ENCODE measurements at places on chromosomes 13 and 19. TPM values are rescaled to one million over a fixed set of nuclear protein-coding genes. Genes with fewer than 3 reads are reported as not detected.

PRSS57 gene
- total RNA-seq = not detected

KLK2 gene
- total RNA-seq = not detected

EDNRB gene
- not detected for total RNA-seq

CYP2S1 gene
- 8.9 TPM for total RNA-seq

- no peak overlapping the region for H3K4me3 ChIP-seq
- H3K27me3 ChIP-seq = no peaks in the 10 kb centered on the region
- no peaks in the 10 kb centered on the region for H3K36me3 ChIP-seq
- H3K27ac ChIP-seq = no peak overlapping the region
- no peaks in the 10 kb centered on the region for H3K4me1 ChIP-seq
- DNase-seq = no peak
Observed at GRCh38 chr13:67967031-67967430, 736.9 kb upstream of the PCDH9 start.

- H3K27ac ChIP-seq = no peak overlapping the region
- H3K4me3 ChIP-seq = peak overlapping the region; percentile 82
- DNase-seq = no peak
- H3K4me1 ChIP-seq = peaks cover 51% of the 10 kb centered on the region
- H3K36me3 ChIP-seq = peaks cover 41% of the 10 kb centered on the region
Observed at GRCh38 chr19:6718111-6718740, 2.2 kb downstream of the C3 start.

GRCh38 chr19:50777830-50778303 lies 7.6 kb downstream of the GPR32 start:
- no peak for DNase-seq
- peaks cover 100% of the 10 kb centered on the region for H3K27me3 ChIP-seq
- peaks cover 19% of the 10 kb centered on the region for H3K4me1 ChIP-seq

- H3K4me1 ChIP-seq = peaks cover 6% of the 10 kb centered on the region
- peaks cover 45% of the 10 kb centered on the region for H3K27me3 ChIP-seq
- no peak for DNase-seq
- H3K36me3 ChIP-seq = no peaks in the 10 kb centered on the region
Observed at GRCh38 chr13:26897706-26898550, 137.3 kb upstream of the GPR12 start.

DNA sequence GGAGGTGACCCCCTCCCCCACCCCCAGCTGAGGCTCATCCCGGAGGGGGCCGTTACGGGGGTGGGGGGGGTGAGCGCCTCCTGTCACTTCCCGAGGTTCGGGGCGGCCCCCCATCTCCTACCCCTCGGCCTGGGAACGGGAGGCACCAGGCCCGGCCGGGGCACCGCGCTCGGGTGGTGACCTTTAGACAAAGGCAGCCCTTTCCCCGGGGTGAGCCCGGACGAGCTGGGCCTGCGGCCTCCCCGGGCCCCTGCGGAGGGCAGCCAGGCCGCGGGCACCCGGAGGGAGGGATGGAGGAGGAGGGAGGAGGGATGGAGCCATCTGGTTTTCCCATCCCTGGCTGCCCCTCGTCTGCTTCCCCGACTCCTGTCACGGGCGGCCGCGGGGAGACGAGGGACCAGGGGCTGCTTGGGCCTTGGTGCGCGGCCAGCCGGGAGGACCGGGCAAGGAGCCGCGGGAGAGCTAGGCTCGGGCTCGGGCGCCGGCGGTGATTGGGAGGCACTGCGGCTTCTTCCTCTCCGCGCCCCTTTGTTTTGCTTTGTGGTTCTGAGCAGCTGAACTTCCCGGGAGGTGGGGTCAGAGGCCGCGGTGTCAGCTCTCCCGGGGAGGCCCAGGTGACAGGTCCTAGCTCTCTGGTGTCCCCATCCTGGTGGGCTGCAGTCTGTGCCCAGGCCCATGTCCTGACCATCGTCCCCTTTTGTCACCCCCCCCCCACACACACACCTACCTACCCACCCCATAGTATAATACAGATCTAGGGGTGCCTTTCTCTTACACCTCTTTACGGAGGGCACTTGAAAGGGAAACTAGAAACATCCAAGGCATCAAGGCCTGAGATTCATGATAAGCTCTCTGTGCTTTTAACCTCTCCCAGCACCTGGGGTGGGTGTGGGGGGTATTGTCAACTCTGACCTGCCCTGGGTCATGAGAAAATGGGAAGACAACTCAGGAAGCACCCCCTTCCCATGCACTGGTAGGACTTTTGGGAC lies 1.3 kb downstream of the BICRA start:
- DNase-seq = peak; percentile 50
- H3K27me3 ChIP-seq = no peaks in the 10 kb centered on the region
- H3K27ac ChIP-seq = peak overlapping the region; percentile 54

DNA sequence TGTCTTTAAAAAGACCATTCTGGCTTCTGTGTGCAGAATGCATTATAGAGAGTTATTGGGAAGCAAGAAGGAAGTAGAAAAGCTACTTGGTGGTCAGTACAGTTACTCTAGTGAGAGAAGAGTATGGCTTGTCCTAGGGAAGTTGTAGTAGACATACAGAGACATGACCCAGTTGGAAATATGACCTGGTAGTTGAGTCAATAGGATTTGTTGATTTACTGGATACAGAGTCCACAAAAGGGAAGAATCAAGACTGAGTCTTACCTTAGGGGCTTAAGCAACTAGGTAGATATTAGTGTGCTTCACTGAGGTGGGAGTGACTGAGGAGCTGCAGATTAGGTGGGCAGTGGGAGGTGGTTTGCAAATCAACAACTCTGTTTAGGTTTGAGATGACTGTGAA lies 48.8 kb downstream of the RASL11A start:
- no peak for DNase-seq
- H3K36me3 ChIP-seq = no peaks in the 10 kb centered on the region
- H3K27ac ChIP-seq = no peak overlapping the region
- no peak overlapping the region for H3K4me3 ChIP-seq

DNA sequence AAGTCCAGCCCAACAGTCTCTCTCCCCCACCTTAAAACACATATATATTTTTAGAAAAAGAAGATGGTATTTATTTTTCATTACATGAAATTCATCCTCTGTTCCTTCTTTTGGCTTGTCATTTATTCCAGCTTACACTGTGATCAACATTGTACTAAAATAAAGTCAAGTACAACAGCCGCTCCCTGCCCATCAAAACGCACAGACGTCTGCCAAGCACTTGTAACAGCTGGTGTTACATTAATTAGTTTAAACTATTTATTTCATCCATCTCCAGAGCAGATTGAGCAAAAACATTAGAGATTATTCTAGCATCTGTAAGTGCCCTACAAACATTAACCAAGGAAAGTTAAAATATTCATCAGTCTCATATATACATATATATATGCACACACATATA lies 350.5 kb downstream of the DACH1 start:
- H3K27me3 ChIP-seq = no peaks in the 10 kb centered on the region
- no peaks in the 10 kb centered on the region for H3K4me1 ChIP-seq
- H3K36me3 ChIP-seq = no peaks in the 10 kb centered on the region
- H3K27ac ChIP-seq = no peak overlapping the region
- no peak overlapping the region for H3K4me3 ChIP-seq

GRCh38 chr13:97382276-97382675 lies 51.7 kb upstream of the RAP2A start:
- no peak overlapping the region for H3K4me3 ChIP-seq
- no peak overlapping the region for H3K27ac ChIP-seq
- peaks cover 6% of the 10 kb centered on the region for H3K36me3 ChIP-seq

All from Calu3 (cell line).